ENCODE measurements at places on chromosomes 13 and 19.

- DNase-seq = no peak
Measured at GRCh38 chr13:23770428-23770827, 118.8 kb downstream of the MIPEP start.

DNA sequence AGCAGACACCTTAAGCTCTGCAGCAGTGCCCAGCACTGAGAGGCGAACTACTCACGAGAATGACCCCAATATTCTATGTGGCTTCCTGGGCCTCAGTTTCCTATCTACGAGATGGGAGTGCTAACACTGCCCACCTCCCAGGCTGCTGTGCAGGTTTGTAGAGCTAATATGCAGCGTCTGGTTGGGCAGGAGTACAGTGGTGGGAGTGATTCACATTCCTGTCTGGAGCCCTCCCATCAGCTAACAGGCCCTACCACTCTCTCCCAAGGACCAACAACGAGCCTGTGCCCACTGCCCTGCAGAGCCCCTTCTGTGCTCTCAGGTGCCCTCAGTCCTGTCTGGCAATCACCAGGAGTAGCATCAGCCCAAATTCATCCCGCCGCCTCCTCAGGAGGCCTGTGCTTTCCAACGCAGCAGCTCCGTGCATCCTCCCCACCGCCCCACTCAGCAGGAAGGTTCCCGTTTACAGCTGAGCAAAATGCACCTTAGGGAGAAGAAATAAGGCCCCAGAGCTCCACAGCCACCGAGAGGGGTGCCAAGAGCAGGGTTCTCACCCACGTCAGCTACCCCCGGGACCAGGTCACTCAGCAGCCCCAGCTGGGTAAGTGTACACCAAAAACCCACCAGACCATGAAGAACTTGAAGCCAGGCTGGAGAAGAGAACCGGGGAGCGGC is 6.6 kb downstream of the AKT2 start:
- no peak for DNase-seq

GRCh38 chr19:39406656-39407409 is at the start of gene ZFP36:
Gene ZFP36 (plus strand): TSS chr19:39406847. CDS start chr19:39406905, 58 bp downstream.
- peak; percentile 34 for DNase-seq

GRCh38 chr13:45711951-45712350 is 9.8 kb downstream of the CBY2 start:
- no peak for DNase-seq

- peak; percentile 23 for DNase-seq
Measured at GRCh38 chr13:98761986-98762616, 9.6 kb upstream of the SLC15A1 start.

GRCh38 chr13:31946091-31946770 is 85.3 kb upstream of the FRY start:
- no peak for DNase-seq

DNA sequence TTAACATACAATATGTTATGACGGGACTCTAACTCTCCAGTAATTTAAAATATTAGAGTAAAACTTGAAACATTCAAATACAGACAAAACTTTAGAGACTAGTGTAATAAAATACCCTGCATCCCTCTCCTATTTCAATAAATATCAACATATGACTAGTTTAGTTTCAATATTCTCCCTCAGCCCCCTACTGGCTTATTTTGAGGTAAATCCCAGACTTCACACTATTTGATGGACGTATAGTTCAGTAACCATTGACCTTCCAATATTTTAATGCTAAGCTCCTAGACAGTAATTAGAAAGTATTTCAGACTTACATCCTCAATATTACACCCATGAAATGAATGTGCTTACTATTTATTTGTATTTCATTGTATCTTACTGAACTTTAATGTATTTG is 180.7 kb upstream of the STARD13 start:
- no peak for DNase-seq

DNA sequence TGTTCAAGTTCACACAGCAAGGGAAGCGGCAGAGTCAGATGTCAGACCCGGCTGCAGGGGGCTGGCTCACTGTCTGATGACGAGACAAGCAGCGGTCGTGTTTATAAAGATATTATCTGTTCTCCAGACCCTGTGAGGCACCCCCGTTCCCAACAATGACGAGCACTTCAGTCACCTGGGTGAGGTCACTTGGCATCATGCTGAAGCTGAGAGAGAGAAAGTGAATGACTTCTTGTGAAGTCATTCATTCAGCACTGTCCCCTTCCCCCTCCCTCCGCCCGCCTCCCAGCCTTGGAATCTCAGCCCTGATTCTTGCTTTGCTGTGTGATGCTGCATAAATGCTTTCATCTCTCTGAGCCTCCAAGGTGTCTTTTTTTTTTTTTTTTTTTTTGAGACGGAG is 4.9 kb upstream of the LYPD3 start:
- DNase-seq = no peak

DNA sequence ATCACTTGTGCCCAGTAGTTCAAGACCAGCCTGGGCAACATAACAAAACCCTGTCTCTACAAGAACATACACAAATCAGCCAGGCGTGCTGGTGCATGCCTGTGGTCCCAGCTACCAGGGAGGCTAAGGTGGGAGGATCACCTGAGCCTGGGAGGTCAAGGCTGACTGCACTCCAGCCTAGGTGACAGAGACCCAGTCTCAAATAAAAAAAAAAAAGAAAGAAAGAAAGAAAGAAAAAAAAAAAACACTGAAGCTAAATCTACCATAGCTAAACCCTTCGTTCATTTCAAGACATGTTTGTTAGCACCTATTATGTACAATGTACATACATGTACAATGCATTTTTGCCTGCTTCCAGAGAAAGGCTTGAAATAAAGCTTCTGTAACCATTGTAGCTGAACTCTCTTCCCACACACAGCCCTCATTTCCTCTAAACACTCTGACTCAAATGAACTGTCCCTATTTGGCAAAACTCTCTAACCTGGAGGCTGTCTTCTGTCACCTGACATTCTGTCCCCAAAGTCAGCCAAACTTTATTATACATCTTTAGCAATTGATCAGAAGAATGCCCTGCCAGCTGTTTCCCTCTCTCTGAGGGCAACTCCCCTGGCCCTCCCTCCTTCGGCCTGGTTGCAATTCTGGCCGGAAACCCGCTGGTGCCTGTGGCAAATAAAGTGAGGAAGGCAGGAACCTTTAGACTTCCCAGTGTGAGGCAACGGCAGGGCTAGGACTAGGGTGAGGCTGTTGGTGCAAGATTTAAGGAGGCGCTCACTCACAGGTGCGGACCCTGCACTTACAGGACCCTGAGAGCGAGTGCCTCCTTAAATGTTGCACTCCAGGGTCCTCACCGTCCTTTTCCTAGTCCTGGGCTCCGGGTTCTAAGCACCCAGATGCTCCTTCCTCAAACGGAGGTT is 1.8 kb downstream of the ETHE1 start:
- DNase-seq = no peak

DNA sequence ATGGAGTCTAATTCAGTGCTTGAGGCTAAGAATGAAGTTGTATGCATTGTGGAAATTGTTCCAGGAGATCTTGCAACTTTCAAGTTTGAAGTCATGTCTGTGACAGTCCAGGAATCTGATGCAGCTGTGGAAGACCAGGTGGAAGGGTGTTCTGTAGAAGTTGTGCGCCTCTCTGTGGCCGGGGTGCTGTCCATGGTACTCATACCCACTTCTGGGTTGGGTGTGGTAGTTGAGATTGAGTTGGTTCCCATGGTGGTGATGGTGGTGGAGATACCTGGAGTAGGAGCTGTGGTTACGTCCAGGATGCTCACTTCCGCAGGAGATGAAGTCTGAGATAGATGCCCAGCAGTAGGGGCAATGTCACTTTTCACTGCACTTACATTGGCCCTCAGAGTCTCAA is 44.3 kb downstream of the MUC16 start:
- DNase-seq = no peak

DNA sequence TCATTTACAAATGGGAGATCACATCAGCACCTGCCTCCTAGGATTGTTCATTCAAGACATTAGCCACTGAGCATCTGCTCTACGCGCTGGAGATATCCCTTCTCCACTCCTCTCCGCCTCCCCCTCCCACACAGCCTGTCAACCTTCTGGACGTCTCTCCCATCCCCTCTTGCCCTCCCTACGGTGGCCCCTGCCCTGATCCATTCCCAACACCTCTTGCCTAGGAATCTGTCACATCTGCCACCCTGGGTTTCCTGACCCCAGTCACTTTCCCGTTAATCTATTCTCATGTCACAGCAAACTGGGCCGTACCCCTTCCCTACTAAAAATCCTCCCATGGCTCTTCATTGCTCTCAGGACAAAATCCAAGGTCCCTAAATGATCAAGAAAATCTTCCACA is 10.3 kb downstream of the DYRK1B start:
- no peak for DNase-seq

DNA sequence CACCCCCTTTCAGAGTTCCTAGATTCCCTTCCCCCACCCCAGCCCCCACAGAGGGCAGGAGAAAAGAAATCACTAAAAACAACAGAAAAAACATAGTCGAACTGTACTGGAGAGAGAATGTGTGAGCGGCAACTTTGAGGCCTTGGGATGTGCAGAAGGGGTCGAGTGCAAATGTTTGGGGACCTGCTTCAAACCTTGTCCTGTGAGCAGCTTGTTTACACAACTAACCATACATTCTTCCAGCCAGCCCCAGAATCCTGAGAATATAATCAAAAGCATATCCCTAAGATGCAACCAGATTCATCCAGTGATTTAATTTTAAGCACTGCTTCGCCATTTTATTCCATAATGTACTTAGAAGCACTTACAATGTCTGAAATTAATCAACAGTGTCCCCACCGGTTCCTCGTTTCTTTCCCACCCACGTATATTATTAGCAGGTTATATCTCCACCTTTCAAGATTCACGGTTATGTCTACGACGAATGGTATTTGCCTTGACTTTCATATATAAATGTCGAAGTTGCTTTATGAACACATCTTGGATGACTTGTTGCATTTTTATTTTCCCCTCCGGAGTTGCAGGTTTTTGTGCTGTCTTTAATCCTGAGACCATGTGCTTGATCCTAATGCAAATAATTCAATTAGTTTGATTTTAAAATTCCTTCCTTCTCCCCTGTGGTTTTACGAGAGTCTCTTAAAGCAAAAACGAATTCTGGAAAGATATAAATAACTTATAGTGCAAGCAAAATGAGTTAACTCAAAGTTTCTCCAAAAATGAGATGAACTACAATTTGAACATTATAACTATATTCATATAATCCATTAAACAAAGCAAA is 107.6 kb downstream of the ZIC5 start:
- no peak for DNase-seq

DNA sequence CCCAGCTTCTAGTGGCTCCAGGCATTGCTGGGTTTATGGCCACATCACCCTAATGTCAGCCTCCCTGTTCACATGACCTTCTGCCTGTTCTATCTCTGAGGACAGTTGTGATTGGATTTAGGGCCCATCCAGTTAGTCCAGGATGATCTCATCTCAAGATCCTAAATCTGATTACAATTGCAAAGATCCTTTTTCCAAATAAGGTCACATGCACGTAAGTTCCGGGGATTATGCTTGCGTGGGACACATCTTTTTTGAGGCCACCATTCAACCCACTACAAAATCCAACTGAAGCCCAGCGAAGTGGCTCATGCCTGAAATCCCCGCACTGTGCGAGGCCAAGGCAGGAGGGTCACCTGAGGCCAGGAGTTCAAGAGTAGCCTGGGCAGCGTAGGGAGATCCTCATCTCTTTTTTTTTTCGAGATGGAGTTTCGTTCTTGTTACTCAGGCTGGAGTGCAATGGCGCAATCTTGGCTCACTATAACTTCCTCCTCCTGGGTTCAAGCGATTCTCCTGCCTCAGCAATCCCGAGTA is 12.3 kb downstream of the PLD3 start:
- DNase-seq = no peak

DNA sequence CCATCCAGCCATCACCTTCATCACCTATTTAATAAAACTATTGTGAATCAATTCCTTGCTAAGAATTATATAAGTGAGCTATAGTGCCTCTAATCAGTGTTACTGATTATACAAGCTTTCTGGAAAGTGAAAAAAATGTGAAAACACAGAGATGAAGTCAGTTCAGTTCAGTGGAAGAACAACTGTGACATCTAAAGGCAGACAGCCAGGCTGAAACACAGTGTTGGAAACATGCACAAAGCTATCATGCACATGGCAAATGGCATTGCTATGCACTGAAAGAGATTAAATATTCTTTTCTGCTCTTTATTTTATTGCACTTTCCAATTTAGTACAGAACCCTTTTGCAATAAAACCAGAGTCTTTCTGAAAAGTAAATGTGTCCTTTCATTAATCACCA is 294.0 kb downstream of the RBM26 start:
- DNase-seq = no peak

GRCh38 chr19:8794823-8795222 is 37.3 kb downstream of the ZNF558 start:
- DNase-seq = no peak

- no peak for DNase-seq
Measured at GRCh38 chr19:57688011-57688763, 6.4 kb downstream of the ZNF551 start.

DNA sequence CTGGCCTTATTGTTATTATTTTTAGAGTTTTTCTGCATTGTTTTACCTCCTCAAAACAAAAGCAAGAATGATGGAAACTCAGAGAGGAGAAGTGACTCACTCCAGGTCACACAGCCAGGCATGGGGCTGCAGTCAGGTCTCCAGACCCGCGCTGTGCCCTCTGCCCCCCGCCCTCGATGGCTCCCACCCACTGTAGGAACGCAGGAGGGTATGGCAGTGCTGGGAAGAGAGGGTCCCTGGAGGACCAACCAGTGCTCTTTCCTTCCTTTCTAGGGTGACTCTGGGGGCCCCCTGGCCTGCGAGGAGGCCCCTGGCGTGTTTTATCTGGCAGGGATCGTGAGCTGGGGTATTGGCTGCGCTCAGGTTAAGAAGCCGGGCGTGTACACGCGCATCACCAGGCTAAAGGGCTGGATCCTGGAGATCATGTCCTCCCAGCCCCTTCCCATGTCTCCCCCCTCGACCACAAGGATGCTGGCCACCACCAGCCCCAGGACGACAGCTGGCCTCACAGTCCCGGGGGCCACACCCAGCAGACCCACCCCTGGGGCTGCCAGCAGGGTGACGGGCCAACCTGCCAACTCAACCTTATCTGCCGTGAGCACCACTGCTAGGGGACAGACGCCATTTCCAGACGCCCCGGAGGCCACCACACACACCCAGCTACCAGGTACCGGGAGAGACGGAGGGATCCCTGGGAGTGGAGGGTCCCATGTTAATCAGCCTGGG is 5.6 kb downstream of the TIMM13 start:
- no peak for DNase-seq

- DNase-seq = no peak
Measured at GRCh38 chr13:64429691-64430090, 2800.4 kb downstream of the PCDH9 start.

- no peak for DNase-seq
Measured at GRCh38 chr13:112445411-112446271, 69.5 kb downstream of the SPACA7 start.

DNA sequence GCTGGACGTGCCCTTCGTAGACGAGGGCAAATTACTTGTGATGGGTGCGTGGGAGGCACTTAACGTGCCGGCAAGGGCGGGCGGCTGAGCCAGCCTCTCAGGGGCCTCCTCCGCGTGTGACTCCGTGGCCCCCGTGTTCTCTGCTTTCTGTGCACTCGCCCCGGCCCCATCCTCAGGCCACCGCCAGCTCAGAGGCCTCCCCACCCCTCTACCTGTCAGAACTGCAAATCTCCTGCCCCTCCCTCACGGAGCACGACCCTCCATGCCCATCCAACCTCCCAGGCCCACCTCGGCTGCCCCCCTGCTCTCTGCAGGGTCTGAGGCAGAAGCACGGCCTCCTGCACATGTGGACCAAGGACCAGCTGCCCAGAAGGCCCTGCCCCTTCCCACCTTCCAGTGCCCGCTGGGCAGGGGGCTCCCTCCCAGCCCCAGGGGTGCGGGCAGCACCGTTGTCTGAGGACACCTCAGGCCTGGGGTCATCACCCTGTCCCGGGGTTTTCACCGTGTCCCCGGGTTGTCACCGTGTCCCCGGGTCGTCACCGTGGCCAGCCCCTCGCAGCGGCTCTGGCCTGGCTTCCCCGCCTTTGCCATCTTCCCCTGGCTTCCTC is 44.5 kb downstream of the TMEM255B start:
- DNase-seq = no peak
